IPS DF 6.9 (cell line): ENCODE measurements at places on chromosomes 12 and 14.

DNA sequence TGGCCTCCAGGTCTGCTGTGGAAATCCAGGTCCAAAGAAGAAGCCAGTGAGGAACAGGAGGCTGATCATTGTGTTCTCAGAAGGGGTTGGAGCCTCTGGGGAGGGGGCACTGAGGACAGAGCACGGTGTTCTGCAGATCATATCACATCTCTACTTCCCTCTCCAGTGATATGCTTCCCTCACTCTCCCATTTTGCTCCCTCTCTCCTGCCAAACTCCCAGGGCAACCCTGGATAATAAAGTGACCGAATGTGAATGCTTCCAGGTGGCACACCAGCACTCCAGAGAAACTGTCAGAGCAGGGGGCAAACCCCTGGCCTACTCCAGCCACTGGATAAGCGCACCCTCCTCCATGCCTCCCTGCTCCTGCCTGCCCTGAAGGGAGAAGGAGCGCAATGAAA lies 57.8 kb downstream of the DPF3 start:
- no peak for DNase-seq

- DNase-seq = no peak
Measured at GRCh38 chr12:132292328-132293319, 36.8 kb downstream of the GALNT9 start.

- DNase-seq = peak; percentile 25
Measured at GRCh38 chr12:94710933-94711332, 60.6 kb upstream of the TMCC3 start.

DNA sequence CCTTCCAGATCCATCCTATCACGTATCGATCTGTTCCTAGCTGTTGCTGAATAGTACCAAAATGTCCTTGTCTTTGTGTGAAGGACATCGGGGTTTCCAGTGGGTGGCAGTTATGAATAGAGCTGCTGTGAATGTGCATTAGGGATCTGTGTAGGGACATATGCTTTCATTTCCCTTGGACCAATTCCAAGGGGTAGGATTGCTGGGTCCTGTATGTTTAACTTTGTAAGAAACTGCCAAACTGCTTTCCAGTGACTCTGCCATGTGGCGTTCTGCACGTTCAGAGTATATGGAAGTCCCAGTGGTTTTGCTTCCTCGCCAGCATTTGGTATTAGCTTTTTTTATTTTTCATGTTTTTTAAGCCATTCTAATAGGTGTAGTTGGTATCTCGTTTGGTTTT lies 28.6 kb downstream of the PACS2 start:
- no peak for DNase-seq

DNA sequence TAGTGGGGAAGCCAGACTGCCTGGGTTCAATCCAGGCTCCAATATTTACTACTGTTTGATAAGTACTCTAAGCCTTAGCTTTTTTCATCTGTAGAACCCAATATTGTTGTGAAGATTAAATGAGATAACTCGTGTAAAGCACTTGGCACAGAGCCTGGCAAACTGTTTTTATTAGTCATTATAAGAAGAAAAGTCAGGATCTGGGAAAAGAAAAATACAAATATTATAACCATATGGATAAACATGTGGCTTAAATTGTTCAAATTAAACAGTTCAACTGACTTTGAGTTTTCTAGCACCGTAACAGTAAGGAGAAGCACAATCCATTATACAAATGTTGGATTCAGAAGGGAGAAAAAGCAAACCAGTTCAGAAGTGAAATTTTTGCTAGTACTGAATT lies 22.0 kb upstream of the CDK17 start:
- no peak for DNase-seq
